ENCODE measurements at places on chromosomes 2 and 18.

DNA sequence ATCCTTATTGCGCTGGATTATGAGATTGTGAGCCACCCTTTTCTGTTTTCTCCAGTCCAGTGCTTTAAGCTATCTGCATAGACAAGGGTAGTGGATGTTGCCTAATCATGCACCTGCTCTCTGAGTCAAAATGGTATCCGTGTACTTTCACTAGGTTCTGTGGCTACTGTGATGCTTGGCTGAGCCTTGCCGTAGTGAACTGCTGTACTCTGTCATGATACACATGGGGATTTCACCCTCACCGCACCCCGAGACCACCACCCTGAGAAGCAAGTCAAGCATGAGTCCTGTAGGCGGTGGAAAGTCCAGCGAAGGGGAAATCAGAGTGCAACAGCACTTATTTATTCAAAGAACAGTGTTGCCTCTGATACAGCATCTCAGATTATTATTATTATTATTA lies 55.0 kb downstream of the ARHGAP25 start:
- no peak for DNase-seq

DNA sequence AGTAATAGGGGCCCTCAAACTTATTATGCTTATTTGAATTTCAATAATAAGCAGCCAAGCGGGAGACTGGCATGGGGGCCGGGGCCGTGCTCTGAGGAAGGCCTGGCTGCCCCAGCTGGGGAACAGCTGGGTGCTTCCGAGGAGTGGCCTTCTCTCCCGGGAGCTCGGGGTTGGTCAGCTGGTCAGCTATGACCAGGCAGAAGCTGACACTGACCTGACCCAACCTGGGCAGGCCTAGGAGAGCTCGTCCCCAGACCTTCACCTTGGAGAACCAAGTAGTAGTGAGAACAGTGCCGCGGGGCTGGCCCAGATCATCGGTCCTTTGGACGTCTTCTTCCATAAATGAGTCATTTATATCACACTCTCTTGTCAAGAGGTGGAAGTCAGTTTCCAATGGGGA lies 36.1 kb downstream of the RRM2 start:
- no peak for DNase-seq

- DNase-seq: no peak
These were observed 96.7 kb downstream of the CRACDL start for GRCh38 chr2:98839292-98839691.

GRCh38 chr2:55031505-55031904 lies 18.7 kb downstream of the RTN4 start:
- no peak for DNase-seq

DNA sequence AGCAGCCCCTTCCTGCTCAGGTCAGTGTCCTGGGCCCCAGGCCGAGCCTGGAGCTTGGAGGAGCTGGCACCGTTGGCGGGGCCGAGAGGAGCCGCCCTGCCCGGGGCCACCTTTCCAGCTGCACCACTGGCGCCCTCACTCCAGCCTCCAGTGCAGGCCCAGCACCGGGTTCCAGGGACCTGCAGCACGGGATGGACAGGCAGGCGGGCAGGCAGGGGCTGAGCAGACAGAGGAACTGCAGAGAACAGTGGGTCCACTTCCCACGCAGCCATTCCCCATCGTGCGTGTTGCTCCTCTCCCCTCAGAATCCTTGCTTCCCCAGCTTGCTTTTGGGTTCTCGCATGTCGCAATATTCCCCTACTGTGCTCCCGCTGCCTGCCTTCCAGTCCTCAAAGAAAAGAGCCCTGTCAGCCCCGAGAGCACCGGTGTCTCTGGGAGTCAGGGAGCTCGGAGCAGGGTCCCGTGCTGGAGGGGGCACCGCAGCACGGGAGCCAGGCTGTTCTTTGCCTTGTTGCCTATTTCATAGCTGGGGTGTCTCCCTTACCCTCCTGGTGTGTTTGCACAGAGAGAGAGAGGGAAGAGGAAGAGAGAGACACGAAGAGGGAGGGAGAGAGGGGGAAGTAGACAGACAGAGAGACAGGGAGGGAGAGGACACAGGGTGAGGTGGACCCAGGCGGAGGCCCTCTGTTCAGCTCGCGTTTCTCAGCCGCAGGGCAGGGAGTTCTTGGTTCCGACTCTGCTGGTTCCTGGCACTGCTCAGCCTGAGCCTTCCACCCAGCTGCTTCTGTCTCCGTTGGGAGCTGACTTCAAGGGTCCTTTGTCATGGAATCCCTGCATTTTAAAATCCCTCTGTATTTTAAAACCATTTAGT lies 126.0 kb downstream of the MBP start:
- DNase-seq: no peak

- no peak for DNase-seq
These were observed 254.7 kb downstream of the MREG start for GRCh38 chr2:215758691-215759090.

- DNase-seq: no peak
These were observed 17.9 kb downstream of the PCARE start for GRCh38 chr2:29056452-29056851.

DNA sequence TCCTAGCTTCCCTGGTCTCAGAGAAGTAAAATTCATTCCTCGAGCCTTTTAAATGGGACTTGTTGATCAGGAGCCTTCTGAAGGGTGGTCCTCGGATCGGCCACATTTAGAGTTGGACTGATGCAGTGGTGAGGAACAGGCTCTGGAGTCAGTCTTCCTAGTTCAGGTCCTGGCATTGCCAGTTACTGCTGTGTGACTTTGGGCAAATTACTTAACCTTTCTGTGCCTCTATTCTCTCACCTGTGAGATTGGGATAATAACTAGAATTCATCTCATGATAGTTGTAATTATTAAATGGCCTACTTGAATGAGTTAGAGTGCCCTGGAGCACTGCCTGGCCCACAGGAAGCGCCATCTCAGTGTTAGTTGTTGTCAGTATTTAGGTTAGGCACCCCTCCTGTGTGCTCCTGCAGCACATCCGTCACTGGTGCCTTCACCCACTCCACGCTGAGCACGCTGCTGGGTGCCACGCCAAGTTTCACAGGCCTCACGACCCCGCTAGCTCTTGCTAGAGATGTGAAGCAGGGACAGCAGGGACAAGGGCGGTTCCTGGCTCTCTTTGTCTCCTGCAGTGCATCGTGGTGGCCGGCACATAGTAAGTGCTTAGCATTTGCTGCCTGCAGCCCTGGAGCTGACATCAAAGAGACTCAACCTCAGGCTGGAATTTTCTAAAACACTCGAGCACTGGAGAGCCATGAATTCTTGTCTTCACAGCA lies 122.9 kb downstream of the FAM210A start:
- no peak for DNase-seq

DNA sequence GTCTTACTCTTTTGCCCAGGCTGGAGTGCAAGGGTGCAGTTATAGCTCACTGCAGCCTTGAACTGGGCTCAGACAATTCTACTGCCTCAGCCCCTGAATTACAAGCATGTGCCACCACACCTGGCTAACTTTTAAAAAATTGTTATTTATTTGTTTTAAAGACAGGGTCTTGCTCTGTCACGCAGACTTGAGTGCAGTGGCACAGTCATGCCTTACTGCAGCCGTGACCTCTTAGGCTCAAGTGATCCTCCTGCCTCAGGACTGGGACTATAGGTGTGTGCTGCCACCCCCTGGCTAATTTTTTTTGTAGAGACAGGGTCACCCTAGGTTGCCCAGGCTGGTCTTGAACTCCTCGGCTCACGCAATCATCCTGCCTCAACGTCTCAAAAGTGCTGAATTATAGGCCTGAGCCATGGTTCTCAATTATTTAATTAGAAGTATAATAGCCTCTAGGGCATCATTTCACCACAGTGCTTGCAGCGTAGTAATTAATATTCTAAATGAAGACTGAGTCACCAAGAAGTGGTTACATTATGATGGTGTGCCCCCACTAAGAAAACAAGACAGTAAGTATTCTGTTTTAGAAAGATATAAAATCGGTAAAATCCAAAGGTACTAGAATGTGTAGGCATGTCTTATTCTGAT lies 69.6 kb downstream of the EML4 start:
- no peak for DNase-seq

DNA sequence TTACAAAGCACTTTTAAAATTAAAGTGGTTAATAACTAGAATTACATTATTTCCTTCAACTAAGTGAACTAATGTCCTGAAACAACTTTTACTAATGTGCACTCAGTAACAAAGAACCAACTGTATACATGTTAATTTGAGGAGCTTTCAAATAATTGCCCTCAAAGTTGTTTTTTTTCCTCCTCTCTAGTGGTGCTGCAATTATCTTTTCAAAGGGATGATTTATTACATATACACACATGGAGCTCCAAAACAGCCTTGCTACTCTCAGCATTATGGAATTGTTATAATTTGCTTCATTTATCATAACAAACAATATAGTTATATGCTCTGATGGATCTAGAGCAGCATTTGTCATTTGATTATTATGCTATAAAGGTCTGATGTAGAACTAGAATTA lies 246.3 kb upstream of the RASGRP3 start:
- DNase-seq: no peak

DNA sequence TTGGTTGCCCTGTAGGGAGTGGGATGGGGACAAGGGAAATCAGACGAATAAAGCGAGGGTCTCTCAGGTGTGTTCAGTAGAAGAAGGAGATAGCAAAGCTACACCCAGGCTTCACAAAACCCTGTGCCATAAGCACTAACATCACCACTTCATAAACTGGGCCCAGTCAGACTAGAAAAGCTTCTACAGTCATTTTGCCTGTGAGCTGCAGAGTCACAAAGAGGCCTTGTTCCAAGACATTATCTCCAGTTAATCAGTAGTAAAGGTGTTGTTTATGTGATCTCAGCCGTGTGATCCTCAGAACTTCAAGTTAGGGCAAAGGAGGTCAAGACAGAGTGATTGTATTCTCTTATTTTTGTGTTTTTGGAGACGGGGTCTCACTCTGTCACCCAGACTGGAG lies 148.0 kb downstream of the GALR1 start:
- no peak for DNase-seq

DNA sequence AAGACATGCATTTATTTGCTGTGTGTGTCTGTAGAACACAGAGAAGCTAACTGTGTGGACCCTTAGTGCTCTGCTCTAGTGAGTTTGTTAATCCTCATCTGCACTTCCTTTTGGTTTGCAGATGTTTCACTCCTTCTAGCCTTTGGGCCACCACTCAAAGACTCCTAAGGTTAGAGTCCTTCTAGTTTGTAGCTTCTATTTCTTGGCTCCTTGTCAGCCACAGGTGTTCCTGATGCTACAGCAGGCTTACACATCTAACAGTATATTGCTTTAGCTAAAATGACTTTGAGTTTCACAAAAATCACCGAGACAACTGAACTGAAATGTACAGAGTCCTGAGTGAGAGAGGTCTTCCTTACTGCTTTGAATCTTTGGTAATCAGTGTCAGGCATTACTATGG lies 551.4 kb downstream of the NRXN1 start:
- no peak for DNase-seq

DNA sequence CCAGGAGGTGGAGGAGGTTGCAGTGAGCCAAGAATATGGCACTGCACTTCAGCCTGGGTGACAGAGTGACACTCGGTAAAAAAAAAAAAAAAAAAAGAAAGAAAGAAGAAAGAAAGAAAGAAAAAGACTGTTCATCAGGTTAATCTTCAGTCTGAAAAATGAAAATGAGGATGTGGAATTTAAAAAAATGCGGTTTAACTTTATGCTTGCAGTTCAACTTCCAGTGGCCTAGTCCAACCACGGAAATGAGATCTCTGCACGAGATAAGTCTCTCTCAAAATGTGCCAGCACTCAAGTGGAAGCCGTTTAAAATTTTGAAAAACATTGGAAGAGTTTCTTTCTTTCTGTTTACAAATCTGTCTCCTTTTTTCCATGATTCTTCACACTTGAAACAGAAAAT lies 112.1 kb downstream of the DOCK10 start:
- peak; percentile 94 for DNase-seq

DNA sequence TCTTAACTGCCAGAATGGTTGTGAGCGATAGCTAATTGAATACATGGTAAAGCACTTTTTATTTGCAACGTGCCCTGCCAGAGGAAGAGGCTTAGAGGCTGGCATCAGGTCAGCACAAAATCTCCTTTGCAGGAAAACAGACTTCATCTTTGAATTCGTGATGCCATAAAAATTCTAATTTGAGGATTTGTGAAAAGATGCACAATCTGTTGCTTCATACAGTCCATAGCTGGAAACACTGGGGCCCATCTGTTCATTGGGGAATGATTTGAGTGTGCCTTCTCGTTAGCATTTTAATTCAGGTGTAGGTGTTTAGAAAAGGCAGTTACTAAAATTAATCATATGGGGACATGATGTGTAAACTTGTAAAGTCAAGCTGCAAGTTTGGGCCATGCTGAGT lies 876.0 kb downstream of the SLC4A3 start:
- no peak for DNase-seq

- no peak for DNase-seq
These were observed 15.1 kb downstream of the SPTBN1 start for GRCh38 chr2:54471221-54471711.

DNA sequence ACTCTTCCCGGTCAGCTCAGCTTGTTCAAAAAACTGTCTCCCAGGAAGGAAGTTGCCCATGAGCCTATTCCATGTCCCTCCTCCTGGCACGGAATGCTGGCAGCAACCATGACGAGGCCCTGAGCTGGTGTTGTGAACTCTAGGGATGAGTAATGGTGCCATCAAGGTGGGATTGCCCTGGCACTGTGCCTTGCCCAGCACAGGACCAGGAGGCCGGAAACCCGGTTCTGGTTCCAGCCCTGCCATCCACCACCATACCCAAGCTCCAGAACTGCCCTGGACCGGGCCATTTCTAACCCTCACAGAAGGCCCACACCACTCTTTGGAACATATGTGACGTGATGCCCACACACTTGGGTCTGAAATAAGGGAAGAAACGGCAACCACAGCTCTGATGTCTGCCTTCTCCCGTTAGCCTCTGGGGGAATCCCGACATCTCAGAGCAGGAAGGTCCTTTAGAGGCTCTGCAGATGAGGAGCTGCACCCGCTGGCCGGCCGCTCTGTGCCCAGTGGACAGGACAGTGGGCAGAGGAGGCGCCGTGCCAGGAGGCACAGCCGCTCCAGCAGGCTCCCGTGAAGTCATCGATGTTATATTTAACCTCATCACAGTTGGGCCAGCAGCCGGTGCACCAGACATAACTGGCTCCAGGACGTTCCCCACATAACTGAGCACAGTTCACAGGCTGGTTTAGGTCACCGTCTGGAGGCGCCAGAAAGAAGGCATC lies 462.1 kb upstream of the ID2 start:
- DNase-seq: no peak

GRCh38 chr2:106140913-106141312 lies 53.2 kb downstream of the UXS1 start:
- DNase-seq: no peak

DNA sequence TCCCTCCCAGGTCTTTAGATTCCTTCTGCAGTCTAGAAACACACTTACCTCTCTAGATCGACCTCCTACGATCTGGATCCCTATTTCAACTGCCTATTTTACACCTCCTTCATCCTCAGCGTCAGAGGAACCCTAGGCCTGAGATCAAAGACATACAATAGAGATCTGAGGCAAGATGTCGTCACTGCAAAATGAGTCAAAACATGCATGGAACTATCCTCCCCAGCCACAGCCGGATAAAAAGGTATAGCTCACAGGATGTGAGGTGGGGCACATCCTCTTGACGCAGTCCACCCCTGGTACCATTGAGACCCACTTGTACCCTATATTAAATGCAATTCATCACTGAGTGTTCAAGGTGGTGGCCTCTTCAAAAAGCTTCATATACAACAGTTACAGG lies 63.7 kb upstream of the DNAJC10 start:
- DNase-seq: peak; percentile 23

Measured in Jurkat, Clone E6-1 (cell line).